ENCODE measurements at places on chromosomes 16 and 17.

- no peak for DNase-seq
Measured at GRCh38 chr17:57779706-57780105, 34.6 kb upstream of the CCDC182 start.

DNA sequence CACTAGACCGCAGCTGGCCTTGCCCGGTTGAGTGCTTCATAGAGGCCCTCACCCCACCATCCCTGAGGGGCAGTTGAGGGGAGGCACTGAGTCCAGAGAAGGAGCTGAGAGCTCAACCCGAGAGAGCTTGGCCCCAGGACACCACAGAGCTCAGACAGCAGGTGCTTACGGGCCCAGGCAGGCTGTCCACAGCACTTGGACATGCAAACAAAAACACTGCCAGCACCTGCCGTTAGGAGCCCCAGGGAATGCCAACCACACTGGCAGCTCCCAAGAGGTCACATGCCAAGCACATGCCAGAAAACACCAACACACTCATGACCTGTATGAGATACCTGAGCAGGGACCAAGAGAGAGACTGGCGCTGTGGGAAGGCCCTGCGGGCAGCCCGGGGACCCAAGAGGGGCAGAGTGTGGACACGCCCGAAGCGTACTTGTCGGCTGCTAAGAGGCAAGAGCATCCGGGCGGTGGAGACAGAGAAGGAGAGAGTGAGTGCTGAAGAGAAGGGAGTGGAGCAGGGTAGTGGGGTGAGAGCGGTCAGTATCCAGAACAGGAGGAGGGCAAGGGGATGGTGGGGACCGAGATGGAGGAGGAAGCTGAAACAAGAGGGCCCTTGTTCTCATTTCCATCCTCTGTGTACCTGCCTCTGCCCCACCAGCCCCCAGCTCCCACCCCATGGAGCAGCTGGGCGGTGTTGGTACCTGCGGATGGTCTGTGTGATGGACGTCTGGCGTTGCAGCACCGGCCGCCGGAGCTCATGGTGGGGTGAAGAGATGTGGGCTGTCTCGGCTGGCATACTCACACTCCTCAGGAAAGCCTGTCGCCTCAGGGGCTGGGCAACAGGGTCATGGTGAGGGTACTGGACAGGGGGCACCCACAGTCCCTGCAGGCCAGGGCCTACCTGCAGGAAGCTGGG, 8.2 kb downstream of the RHBDF1 start:
- no peak for DNase-seq

DNA sequence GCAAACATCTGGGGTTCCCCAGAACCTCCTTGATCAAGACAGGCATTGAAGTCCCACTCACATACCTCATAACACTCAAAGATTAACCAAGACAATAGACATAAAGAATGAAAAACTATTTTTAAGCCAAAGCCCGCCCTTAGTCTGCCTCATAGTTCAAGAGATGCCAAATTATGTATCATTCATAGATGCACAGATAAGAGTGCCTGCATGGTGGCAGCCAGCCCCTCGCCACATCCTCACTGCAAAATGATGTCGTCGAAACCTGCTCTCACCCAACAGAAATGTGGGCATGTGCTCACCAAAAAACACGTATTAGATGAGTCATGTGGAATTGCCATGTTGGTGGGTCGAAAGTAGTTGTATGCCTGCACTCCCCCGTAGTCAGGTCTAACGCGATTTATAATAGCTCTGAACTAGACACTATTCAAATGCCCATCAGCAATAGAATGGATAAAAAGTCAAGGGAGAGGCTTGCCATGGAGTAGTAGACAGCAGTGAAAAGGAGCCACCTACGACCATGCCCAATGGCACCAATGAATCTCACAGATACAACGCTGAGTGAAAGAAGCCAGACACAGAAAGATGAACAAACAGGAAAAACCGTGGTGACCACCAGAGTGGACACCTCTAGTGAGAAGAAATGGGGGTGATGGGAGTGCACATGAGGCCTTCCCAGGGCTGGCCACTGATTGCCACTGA, 64.8 kb downstream of the C16orf95 start:
- no peak for DNase-seq

GRCh38 chr17:9522074-9522473, 53.5 kb downstream of the STX8 start:
- no peak for DNase-seq

GRCh38 chr17:48909783-48910182, 1.6 kb downstream of the UBE2Z start:
- no peak for DNase-seq

- DNase-seq = no peak
Measured at GRCh38 chr16:72865258-72865657, 182.7 kb downstream of the ZFHX3 start.

GRCh38 chr17:41975099-41976083, 8.8 kb downstream of the CNP start:
- DNase-seq = no peak

DNA sequence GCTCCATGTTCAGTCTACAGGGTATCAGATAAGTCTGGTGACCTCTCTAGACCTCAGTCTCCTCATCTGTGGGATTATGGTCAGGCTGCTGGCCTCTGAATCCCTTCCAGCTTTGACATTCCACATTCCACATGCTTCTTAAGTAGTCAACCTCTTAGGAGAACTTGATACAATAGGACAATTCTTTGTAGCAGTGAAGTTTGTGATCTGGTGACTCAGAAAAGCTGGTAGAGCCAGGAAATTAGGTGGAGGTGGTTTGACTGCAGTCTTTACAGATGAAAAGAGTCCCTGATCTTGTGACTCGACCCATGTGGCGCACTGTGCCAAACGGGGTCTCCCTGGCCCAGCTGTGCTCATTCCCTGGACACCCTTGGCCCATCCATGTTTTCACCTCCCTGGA, 147.8 kb downstream of the NTN1 start:
- DNase-seq = no peak

GRCh38 chr17:42772945-42773289, 332 bp upstream of the VPS25 start:
- DNase-seq = no peak

- no peak for DNase-seq
Measured at GRCh38 chr16:85061566-85061965, 34.0 kb downstream of the KIAA0513 start.

GRCh38 chr17:50301891-50302584, 27.8 kb downstream of the TMEM92 start:
- DNase-seq = no peak

DNA sequence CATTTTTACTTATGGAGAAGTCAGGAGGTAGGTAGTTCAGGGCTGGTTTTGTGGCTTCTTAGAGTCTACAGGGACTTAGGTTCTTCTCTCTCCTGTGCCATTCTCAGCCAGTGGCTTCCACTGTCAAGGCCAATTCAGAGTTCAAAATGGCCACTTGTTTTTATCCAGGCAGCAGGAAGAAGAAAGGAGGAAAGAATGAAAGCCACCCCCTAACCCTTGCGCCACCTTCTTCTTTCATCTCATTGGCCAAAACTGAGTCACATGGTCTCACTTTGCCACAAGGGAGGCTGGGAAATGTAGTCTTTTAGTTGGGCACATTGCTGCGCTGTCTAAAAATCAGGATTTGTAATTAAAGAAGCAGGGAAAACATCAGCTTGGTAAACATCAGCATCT, 60.8 kb upstream of the MED9 start:
- DNase-seq = peak; percentile 20

DNA sequence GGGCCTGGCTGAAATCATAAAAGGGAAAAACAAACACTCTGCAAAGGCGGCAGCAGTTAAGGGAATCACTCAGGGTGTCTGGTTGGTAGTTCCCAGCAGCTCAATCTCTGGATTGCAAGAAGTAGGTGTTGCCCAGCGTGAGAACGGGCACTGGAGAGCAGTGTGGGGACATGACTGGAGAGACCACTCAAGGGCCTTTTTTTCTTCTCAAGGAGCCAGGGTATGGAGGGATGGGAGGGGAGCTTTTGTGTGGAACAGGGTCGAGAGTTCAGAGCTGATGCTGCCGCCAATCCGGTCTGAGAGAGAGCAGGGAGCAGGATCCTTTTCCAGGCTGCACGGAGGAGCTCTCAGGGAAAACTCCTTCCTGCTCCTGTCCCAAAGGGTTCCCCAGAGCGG, 15.2 kb downstream of the SCNN1B start:
- DNase-seq = no peak

GRCh38 chr16:58409316-58409973, 17.2 kb downstream of the GINS3 start:
- DNase-seq = no peak

DNA sequence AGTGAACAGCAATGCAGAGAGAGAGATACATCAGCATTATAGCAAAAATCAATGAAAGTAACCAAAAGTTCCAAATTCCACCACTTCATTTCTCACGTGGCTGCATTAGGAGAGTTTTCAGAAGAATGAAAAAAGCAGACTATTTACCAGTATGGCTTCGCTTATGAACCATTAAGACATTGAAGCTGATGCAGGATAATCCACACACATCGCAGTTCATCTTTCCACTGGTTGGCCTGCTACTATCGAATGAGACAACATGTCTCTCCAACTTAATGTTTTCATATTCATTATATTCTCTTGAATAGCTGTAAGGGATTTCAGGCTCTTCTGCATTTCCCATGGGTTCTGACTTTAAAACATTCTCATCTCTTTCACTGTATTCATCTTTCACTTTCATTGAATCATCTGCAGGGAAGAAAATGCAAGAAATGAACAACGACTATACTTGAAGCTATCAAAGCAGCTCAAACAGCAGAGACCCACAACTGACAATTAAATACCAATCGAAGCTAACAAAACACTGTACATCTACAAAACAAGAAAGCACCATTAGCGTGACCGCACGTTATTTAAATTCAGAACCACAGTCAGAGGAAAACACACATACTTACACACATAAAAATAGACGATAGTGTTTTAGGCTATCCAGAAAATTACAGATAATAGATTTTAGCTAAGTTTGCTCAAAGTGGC, 54.9 kb downstream of the GRB7 start:
- no peak for DNase-seq

- no peak for DNase-seq
Measured at GRCh38 chr17:50824429-50824828, 11.0 kb upstream of the WFIKKN2 start.

Measured in stimulated activated CD4-positive, alpha-beta T cell treated with anti-CD3 and anti-CD28 coated beads, Interleukin-4, amount 100 ng/mL, for 24 hours (primary cell).